Activated CD8-positive, alpha-beta T cell treated with anti-CD3 and anti-CD28 coated beads, Interleukin-2, amount 10 ng/mL, durations not matched to agents 7 days and 5 days (primary cell): ENCODE measurements at places on chromosomes 2 and 18.

- peak; percentile 62 for DNase-seq
Observed at GRCh38 chr2:30267161-30267975, 36.0 kb downstream of the LBH start.

DNA sequence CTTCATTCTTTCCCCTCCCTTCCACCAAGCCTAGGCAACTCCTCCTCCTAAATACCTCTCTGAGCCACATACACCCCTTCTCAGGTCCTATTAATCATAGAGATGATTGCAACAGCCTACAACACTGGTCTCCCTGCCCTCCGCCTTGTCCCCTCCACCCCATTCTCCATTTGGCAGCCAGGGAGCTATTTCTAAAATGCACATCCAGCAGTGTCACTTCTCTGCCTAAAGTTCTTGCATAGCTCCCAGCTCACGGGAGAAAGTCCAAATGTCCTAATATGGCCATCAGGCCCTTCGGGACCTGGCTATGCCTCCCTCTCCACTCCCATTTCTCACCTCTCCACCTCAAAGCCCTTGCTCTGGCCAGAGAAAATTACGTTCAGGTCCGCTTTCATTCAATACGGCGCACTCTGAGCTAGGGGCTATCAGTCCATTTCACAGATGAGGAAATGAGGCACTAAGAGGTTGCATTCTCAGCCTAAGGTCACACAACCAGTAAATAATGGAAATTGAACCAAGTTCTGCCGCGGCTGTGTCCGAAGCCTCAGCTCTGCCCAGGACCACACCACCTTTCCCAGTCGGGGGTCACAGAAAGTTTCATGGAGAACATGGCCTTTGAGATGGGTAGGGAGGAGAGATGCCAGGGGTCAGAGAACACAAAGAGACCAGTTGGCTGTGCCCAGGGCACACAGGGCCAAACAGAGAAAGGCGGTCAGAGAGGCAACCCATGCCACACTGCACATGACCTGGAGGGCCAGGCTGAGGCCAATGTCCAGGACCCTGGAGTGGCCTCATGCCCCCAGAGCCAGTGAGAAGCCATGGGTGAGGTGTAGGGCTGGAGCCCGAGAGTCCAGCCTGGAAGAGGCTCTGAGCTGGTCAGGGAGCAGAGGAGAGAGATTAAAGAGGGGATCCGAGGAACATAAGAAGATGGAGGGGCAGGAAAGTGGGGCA, 72.8 kb downstream of the TNS1 start:
- DNase-seq, result no peak

GRCh38 chr2:122180972-122181371, 425.5 kb downstream of the TSN start:
- no peak for DNase-seq

GRCh38 chr2:239407112-239407511, 6.3 kb upstream of the HDAC4 start:
- no peak for DNase-seq
